NCI-H345 (cell line): ENCODE measurements at places on chromosomes 7 and 10.

- no peak for DNase-seq
Observed at GRCh38 chr7:13231216-13231615, 543.8 kb downstream of the ARL4A start.

DNA sequence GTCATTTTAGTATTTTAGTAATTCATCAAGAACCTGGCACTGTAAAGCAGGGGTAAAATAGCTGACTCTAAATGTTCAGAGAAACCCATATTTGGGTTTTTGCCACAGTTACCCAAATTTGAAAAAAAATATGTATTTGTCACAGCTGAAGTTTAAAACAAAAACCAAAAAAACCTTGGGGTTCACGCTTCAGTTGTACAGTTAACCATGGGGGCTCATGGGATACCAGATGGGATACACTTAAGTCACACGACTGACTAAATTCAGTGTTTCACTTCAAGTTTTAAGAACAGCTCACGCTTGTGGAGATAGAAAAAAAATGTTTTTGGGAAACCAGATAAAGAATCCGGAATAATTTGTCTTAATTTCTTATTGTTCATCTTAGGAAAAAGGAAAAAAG, 2.1 kb downstream of the ARL3 start:
- no peak for DNase-seq

DNA sequence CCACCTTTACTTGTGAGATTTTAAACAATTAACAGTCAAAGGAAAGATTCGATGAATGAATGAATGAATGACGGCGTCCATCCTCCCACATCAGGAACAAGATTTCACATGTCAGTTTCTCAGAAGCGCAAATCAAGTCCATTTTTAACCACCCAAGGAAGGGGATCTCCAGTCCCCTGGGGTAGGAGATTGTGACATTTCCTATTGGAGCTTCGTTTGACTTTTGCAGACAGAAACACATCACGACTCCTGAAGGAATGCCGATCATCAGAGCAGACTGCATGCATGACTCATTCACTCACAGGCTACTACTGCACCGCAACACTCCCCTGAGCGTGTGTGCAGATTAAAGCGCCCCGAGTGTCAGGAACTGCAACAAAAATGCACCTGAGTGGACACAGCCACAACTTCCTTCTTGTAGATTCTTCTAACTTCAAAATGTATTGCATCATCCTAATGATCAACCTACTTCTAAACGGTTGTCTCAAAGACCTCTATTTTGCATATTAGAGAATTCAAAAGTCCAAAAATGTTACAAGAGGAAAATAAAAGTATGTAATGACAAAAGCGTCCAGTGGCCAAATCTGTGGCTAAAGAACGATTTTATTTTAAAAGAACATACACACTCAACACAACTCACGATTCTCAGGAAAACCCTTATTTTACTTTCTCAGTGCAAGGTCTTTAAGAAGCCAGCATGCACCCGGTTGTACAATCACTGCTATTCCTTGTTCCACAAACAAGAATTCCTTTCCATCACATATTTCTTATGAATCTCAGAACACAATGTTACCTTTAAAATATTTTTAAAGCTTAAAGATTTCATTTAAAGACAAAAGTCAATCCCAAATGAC, 172.6 kb downstream of the FAM107B start:
- no peak for DNase-seq

- no peak for DNase-seq
Observed at GRCh38 chr7:31788445-31788844, 101.4 kb downstream of the PPP1R17 start.

- no peak for DNase-seq
Observed at GRCh38 chr10:95394161-95394880, 103.5 kb upstream of the PDLIM1 start.

DNA sequence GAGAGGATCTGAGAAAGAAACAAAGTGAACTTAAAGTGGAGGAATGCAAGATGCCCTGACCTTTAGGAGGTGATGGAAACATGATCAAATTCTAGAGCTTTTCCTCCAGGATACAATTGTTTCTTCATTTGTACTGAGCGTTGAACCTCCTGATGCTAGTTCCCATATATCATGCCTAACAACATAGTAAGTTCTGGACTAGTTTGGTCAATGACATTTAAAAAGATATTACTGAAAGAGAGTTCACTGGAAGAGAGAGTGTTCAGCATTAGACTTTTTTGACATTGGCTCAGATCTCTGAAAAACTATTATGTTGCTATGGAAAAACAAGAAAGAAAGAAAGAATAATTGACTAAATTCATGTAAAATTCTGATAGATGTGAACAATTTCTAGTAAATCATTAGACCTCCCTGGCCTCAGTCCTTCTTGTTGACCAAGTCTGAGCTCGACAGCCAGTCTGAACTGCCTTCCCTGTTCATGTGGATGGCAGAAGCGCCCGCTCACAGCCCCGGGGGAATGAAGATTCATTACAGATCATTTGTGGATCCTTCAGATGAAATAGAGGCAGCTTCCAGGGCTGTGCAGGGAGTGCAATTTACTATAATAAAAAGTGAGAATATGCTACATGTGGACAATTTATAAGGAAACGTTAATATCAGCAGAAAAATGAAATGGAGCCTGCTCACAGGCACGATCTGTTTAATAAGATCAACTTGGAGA, 442.1 kb downstream of the GRID1 start:
- no peak for DNase-seq

DNA sequence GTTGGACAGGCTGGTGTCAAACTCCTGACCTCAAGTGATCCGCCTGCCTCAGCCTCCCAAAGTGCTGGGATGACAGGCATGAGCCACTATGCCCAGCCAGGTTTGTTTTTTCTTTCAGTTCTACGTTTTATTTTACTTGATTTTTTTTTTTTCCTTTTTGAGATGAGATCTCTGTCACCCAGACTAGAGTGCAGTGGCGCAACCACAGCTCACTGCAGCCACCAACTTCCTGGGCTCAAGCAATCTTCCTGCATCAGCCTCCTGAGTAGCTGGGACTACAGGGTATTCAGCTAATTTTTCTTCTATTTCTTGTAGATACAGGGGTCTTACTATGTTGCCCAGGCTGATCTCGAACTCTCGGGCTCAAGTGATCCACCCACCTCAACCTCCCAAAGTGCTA, 24.3 kb downstream of the GDI2 start:
- DNase-seq = no peak
